ENCODE measurements at places on chromosomes 7 and 10.

DNA sequence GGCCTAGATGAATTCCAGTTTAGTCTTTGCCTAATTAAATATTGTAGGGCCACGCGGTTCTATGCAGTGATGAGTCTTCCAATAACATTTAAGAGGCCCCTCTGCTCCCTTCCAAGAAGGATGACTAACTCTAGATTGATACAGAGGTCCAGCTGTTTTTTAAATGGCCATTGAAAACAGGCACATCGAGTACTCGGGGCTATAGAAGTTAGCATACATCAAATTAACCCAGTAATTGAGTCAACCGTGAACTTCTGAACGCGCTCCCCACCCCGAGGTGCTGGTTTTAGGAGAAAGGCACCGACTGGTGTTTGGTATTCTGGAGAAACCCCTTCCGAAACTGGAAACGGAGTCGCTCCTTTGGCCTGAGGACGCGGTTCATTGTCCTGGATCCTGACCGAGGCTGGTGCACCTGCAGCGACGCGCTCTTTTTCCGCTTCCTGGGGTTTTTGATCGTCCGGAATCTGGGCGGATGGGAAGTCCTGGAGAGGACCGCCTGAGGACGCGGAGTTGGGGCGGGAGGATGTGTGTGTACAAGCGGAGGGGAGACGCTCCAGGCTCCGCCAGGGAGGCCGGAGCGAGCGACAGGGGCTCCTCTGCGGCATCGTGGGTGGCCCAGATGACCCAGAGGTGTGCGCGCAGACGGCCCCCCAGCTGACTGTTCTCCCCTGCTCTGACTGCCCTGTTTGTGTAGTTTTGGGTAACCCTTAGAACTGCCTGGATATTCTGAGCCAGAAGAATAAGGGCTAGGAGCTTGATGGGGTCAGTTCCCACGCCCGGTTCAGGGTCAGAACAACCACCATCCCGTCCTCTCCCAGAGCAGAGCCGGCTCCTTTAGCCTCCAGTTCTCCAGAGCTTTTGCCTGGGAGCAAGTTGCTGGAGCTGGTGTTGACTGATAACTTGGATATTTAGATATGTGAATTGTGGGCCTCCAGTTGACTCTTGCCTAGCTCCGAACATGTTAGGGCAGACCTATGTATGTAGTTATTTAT lies 711 bp downstream of the FAM221A start:
- peak; percentile 50 for DNase-seq
- H3K27me3 ChIP-seq: peaks cover 3% of the 10 kb centered on the region
- H3K27ac ChIP-seq: peak overlapping the region; percentile 46
- peaks cover 6% of the 10 kb centered on the region for H3K4me1 ChIP-seq
- H3K36me3 ChIP-seq: peaks cover 2% of the 10 kb centered on the region

DNA sequence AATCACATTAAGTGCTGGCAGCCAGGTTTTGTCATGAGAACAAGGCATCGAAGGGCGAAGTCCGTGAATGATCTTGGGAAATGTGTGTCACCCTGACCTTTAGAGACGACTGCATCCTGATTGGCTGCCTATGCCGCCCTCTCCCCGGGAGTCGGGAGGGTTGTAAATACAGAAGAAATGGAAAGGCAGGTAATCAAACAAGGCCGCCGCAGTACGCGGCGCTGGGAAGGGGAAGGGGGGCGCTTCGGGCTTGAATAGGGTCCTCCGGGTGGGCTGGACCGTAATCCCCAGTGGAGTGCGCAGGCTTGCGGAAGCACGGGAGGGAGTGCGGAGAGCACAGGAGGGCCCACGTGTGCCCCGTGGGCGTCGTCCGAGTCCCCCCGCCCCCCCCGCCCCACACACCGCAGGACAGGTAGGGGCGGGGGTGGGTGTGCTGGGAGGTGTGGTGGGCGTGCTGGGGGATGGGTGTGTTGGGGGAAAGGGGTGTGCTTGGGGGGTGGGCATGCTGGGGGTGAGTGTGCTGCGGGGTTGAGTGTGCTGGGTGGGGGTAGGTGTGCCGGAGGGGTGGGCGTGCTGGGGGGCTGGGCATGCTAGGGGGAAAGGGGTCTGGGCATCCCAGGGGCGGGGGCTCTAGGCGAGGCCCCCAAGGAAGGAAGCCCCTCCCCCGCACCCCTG lies 169.4 kb downstream of the ARHGAP12 start:
- peak overlapping the region; percentile 94 for H3K4me3 ChIP-seq
- peak overlapping the region; percentile 92 for H3K27ac ChIP-seq
- peaks cover 14% of the 10 kb centered on the region for H3K4me1 ChIP-seq
- peak; percentile 46 for DNase-seq
- no peaks in the 10 kb centered on the region for H3K27me3 ChIP-seq
- no peaks in the 10 kb centered on the region for H3K36me3 ChIP-seq

DNA sequence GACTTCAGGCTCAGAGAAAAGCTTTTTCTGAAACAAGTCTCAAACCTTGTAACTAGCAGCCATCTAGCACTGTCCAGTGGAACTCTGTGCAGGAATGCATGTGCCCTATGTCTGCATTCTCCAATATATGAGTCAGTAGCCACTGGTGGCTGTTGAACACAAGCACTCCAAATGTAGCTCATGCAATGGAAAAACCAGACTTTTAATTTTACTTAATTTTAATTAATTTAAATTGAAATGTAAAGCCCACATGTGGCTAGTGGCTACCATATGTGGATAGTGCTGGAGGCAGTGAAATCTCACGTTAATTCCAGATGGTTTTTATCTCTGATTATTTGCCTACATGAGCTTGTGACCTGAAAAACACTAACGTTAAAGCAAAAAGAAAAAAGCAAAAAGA lies 225.1 kb downstream of the GATA3 start:
- H3K36me3 ChIP-seq: peaks cover 3% of the 10 kb centered on the region
- no peak overlapping the region for H3K27ac ChIP-seq
- DNase-seq: no peak

GRCh38 chr7:17307558-17307957 lies 9.1 kb downstream of the AHR start:
- no peak overlapping the region for H3K4me3 ChIP-seq
- no peak overlapping the region for H3K27ac ChIP-seq
- H3K36me3 ChIP-seq: peaks cover 13% of the 10 kb centered on the region

- no peak for DNase-seq
- no peaks in the 10 kb centered on the region for H3K27me3 ChIP-seq
- H3K36me3 ChIP-seq: peaks cover 22% of the 10 kb centered on the region
- H3K4me1 ChIP-seq: peaks cover 2% of the 10 kb centered on the region
- no peak overlapping the region for H3K27ac ChIP-seq
These were observed 15.2 kb downstream of the FGL2 start for GRCh38 chr7:77184463-77184862.

DNA sequence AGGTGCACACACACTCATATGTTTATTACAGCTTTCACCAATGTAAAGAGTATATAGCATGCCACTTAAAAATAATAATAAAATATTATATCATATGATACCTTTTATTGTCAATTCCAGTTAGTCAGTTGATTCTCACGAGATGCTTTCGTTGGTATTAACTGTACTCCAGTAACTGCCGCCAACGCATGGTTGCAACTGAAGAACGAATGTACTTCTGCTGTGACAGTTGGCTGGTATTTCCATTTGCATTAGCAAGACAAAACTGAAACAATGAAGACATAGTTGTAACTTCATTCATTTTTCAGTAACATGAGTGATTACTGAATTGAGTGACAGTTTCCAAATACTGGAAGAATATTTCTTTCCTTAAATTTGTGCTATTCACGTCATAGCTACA lies 70.5 kb upstream of the PRKCQ start:
- H3K4me3 ChIP-seq: no peak overlapping the region
- H3K27ac ChIP-seq: no peak overlapping the region
- no peak for DNase-seq
- H3K4me1 ChIP-seq: peaks cover 19% of the 10 kb centered on the region
- H3K27me3 ChIP-seq: peaks cover 5% of the 10 kb centered on the region

DNA sequence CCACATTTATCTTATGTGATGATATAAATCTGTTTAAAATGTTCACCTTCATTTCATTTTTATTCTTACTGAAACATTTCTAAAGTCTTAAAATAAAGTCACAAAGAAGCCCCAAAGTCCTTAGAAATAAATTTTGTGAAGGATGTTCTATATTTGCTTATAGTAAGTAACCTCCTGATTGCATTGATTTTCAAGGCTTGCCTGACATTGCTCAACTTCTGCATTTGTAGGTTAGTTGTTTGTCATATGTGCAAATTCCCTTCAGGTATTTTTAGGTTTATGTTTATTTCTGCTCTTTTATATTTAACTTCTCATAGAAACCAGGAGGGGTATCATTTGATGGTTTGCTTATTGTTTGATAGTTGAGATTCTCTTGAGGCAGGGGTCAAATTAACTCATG lies 417.8 kb downstream of the ARL4A start:
- no peaks in the 10 kb centered on the region for H3K36me3 ChIP-seq
- H3K27me3 ChIP-seq: peaks cover 2% of the 10 kb centered on the region
- no peak overlapping the region for H3K27ac ChIP-seq
- H3K4me3 ChIP-seq: no peak overlapping the region
- H3K4me1 ChIP-seq: peaks cover 1% of the 10 kb centered on the region

- no peaks in the 10 kb centered on the region for H3K27me3 ChIP-seq
- H3K36me3 ChIP-seq: peaks cover 66% of the 10 kb centered on the region
- DNase-seq: no peak
- H3K4me3 ChIP-seq: no peak overlapping the region
- no peak overlapping the region for H3K27ac ChIP-seq
These were observed 15.5 kb downstream of the AOAH start for GRCh38 chr7:36708767-36709166.

DNA sequence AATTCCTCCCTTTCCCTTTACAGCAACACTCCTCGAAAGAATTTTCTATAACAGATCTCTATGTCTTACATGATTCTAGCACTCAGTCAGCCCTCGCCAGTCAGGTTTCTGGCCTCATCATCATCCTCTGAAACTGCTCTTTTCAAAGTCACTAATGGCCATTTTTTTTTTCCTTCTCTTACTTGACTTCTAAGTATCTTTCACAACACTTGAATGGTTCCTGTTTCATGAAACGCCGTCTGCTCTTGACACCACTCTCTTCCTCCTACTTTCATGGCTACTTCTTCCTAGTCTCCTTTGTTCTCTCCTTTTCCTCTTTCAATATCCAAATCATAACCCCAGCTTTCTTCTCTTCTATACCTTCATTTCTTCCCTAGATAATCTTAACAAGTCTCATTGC lies 100.5 kb upstream of the NRP1 start:
- no peaks in the 10 kb centered on the region for H3K36me3 ChIP-seq
- no peak overlapping the region for H3K27ac ChIP-seq
- peaks cover 6% of the 10 kb centered on the region for H3K27me3 ChIP-seq
- H3K4me3 ChIP-seq: no peak overlapping the region

- H3K27me3 ChIP-seq: peaks cover 3% of the 10 kb centered on the region
- H3K36me3 ChIP-seq: no peaks in the 10 kb centered on the region
- H3K4me1 ChIP-seq: no peaks in the 10 kb centered on the region
- H3K27ac ChIP-seq: no peak overlapping the region
These were observed 75.6 kb downstream of the CTBP2 start for GRCh38 chr10:125084614-125085257.

DNA sequence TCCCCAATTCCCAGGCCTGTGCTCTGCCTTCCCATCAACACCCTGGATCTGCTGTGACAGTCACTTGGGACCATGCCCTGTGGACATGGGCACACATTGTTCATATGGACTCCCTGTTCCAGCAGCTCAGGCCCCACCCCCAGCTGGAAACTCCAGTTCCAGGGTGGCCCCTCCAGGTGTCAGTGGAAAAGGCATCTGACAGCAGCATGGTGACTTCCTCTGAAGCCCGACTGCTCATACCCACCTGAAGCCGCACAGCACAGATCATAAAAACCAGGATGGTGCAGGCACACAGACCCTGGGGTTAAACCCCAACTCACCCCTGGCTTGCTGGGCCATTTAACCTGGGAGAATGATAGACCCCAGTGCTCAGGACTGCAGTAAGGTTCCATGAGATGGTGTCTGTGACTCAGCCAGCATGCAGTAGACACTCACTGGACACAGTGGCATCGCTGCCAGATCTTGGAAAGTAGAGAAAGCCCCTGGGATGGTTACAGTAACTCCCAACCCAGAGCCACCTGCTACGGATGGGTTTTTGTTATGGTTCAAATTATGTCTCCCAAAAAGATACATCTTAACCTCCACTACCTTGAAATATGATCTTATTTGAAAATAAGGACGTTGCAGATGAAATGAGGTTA lies 72.6 kb upstream of the NANOS1 start:
- H3K4me3 ChIP-seq: no peak overlapping the region
- no peak overlapping the region for H3K27ac ChIP-seq

- peaks cover 12% of the 10 kb centered on the region for H3K27me3 ChIP-seq
These were observed 190.2 kb downstream of the RAMP3 start for GRCh38 chr7:45347804-45348203.

GRCh38 chr7:132685277-132685676 lies 109.0 kb upstream of the PLXNA4 start:
- H3K4me1 ChIP-seq: no peaks in the 10 kb centered on the region
- no peak for DNase-seq
- H3K27me3 ChIP-seq: no peaks in the 10 kb centered on the region
- H3K27ac ChIP-seq: no peak overlapping the region
- no peaks in the 10 kb centered on the region for H3K36me3 ChIP-seq
- H3K4me3 ChIP-seq: no peak overlapping the region

DNA sequence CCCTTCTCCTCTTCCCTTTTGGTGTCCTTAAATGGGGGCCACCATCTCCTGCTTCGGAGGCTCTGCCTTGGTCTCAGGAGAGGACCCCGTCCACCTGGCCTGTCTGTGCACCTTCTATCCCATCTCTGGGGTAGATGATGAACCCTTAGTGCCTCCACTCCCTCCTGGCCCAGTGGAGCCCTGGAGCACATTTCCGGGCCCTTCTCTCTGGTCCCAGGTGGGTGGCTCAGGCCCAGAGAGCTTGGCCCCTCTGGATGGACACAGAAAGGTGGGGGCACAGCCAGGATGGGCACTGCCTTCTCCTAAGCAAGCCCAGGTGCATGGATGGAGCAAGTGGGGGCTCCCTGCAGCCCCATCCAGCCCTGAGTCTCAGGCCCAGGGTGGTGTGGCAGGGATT lies 121.4 kb upstream of the RET start:
- DNase-seq: no peak
- H3K27ac ChIP-seq: no peak overlapping the region
- H3K27me3 ChIP-seq: peaks cover 4% of the 10 kb centered on the region
- H3K4me3 ChIP-seq: no peak overlapping the region

DNA sequence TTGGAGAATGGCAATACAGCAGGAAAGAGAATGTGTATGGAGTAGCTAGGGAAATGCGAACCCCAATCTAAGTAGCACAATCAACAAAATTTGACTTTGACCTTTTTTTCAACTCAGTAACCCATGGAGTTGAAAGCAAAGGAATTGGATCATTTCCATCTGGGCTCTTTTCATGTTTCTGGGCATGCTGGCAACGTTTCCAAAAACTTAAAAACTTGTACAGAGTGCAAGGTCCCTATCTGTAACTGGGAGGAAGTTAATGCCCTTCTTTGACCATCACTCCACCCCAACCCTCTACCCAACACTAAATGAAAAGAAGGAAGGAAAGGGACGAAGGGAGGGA lies 1.3 kb upstream of the HIBADH start:
- H3K4me1 ChIP-seq: peaks cover 11% of the 10 kb centered on the region
- H3K36me3 ChIP-seq: no peaks in the 10 kb centered on the region
- no peaks in the 10 kb centered on the region for H3K27me3 ChIP-seq
- H3K4me3 ChIP-seq: peak overlapping the region; percentile 83

DNA sequence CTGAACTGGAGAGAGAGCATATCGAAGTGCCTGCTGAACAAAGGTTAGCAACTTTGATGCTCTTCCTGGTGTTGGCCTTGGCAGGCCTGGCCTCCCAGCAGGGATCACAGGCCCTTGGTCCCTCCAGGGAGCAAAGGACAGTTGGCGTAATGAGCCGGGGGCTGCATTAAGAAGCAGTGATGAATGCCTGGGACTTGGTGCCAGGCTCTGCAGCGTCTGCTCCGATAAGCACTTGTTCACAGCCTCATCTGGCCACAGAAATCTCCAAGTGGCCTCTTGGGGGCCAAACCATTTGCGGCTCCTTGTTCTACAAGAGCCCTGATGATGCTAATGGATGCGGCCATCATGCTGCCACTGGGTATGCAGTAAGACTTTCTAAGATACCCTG lies 31.8 kb downstream of the CRHR2 start:
- no peak overlapping the region for H3K27ac ChIP-seq
- H3K36me3 ChIP-seq: peaks cover 2% of the 10 kb centered on the region
- no peak overlapping the region for H3K4me3 ChIP-seq
- DNase-seq: peak; percentile 14
- no peaks in the 10 kb centered on the region for H3K27me3 ChIP-seq
- H3K4me1 ChIP-seq: no peaks in the 10 kb centered on the region
